ENCODE measurements at places on chromosomes 3 and 15.

- DNase-seq: no peak
These were observed 224.7 kb upstream of the POU1F1 start for GRCh38 chr3:87501076-87501475.

DNA sequence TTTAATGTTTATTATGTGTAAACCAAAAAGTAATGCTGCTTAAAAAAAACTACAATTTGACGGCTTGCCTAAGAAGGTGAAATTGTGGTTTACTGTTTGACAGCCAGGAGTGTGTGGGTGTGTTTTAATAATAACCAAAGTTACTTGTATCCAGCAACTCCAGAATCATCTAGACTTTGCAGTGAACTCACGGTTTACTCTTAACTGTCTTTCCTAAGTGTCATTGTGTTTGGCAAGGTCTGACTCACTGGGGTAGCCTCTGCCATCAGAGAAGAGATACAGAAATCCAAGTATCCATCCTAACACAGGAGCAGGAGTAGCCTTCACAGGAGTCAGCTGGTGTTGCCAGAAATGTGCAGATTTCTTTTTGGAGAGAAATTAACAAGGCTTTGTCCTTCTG is 151.1 kb downstream of the CTNNB1 start:
- no peak for DNase-seq

DNA sequence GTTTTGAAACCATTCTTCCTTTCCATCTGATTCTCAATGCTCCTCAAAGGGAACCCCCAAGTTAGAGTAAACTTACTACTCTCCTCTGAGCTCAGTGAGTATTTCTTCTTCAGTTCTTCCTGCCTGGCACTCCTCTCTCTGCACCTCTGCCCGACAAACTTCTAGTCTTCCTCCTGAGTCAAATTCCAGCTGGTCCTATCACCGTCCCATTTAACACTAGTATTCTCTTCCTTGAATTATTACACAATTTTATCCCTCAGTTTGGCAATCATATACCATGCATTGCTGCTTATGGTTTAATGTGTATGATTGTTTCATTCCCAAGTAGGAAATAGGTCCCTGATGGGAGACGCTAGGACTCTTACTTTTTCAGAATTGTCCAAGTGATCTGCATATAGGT is 279.7 kb downstream of the MECOM start:
- DNase-seq: no peak

DNA sequence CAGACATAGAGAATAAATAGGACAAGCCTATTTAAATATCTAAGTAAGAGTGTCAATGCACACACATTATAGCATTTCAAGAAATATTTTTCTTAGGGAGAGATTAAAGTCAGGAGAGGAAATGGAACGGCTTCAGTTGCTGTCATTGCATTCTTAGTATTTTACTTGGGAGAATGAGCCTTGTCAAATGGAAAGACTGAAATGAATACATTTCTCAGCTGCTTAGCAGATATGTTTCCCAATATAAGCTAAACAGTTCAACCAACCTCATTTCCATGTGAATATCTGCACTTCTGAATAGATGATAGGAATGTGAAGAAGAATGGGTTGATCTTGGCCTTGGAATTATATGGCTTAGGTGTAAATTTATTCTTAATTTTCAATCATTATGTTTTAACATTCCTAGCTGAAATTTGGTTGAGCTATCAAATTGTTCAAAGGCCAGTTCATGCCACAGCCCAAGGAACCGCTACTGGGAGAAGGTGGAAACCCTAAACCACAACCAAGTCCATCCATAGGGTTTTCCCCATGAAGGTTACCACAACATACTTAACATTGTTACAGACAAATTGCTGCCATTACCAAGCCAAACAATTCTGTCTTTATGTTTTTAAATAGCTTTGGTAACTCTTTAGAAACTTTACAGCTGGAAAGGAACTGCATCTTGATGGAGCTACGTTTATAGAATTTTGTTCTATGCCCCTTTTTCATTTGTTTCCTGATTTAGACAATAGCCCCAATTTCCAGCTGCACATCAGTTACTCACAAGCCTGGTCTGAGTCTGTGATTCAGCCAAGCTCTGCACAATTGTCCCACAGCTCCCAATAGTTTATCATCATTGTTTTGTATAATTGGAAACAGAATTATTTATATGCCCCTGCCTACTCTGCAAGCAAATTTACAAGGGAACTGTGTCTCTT is 459.6 kb downstream of the MECOM start:
- no peak for DNase-seq

DNA sequence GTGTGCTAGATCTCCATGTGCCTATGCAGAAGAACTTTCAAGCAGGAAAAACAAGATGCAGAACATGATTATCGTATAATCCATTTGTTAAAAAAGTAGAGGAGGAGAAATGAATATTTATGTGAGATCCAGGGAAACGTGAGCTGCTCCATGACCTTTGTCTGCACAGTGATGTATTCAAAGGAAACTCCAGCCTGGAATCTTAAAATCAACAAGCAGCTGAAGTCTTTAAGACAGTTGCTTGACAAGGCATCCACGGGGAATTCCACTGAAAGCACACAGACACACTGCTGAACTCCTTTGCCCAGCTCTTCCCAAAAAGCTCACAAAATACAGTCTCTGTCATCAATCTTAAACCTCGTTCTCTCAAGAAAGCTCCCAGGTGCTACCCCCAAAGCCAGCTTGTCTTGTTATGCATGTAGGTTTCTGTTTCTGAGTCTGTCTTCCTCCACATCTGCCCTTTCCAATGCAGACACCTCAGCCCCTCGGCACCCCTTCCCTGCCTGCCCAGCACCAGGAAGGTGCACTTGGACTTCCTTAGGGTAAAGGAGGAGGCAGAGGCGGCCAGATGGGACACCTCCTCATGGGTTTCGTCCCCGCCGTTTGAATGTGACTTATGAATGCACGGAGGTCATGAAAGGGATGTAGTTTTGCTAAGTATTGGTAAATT is 28.7 kb downstream of the LRRK1 start:
- DNase-seq: no peak

GRCh38 chr15:33155691-33156420 is 38.7 kb downstream of the FMN1 start:
- no peak for DNase-seq

All from GM04504 (cell line).